ENCODE measurements at places on chromosomes 2 and 18. TPM values are rescaled to one million over a fixed set of nuclear protein-coding genes. Genes with fewer than 3 reads are reported as not detected.

DNA sequence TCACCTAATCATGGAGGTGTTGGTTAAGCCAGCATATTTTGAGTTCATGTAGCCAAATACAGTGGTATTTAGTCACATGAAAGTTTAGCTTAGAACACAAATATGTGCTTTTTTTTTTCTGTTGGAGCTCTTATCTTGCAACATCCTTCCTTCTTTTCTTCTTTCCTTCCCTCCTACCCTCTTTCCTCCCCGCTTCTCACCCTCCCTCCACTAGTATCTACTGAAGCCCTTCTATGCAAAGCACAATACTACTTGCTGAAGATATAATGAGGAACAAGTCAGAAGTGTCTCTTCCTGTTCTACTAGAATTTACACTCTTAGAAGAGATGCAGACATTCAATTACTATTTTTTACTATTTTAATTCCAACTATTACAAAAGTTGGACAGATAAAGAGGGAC is 105.0 kb upstream of the ITGA4 start:
- no peak for DNase-seq

DNA sequence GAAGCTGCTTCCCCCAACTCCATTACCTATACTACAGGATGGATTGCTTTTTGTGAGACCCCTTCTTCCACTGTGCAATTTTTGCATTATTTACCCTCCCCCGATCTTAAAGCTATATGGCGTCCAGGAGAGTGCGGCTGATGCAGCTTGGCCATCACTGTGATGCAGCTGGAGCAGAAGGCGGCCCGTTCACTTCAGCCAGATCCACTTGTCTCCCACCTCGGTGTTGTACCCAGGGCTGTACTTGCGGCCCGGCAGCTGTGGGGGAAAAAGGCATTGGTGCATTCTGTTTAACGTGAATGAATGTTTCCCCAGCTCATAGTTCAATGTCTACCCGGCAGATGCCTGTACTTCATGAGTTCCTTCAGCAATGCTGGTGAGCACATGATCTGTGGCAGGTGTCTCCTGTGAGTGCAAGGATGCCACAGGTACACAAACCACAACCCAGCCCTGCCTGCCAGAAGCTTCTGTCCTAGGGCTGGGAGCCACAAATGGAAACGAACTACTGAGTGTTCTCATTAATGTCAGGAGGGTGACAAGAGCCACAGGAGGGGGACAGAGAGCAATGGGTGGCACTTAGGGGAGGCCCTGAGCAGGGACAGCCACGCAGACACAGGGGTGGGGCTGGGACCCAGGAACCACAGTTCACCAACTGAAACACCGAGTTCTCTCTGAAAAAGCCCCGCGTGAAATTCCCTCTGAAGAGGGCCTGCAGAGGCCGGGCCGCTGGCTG is 64.0 kb downstream of the NDUFA10 start:
- DNase-seq: no peak

- DNase-seq: no peak
Measured at GRCh38 chr2:196249860-196250259, 78.5 kb upstream of the STK17B start.

DNA sequence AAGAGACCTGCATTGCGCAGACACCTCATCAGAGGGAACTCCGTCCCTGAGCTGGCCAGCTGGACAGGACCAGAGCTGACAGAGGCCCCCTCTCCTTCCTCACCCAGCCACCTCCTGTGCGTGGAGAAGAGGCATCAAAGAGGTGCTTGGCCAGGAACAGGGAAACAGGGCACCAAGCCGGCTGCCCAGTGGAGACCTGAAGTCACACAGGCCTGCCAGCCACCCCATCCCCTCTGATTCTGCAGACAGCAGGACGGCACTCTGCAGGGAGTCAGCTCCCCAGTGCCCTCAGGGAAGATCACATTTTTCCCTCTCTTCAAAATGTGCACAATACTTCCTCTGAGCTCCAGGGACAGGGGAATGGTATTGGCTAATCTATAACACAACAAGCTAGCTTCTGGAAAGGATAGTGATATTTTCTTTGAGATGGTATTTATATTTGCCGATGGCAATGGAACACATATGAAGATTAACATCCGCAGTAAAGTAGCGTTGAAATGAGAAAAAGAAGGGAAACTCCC is 30.5 kb downstream of the SLC1A4 start:
- DNase-seq: no peak

DNA sequence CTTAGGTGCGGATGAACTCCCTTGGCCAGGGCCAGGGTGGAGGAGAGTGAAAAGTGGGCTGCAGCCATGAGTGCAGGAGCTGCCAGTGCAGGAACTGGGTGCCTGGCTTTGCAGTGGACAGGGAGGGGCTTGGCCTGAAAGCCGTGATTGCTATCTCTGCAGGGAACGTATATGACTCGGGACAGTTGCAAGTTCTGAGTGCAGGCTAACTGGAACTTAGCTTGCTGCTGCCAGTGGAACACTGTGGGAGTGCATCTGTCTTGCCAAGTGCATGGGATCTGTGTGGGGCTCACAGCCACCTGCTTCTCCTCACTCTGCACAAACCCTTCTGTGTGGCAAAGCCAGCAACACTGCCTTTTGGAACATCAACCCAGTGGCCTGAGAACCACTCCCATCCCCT is 36.9 kb downstream of the FLACC1 start:
- DNase-seq: no peak

- no peak for DNase-seq
Measured at GRCh38 chr18:22186484-22186971, 17.1 kb downstream of the GATA6 start.

DNA sequence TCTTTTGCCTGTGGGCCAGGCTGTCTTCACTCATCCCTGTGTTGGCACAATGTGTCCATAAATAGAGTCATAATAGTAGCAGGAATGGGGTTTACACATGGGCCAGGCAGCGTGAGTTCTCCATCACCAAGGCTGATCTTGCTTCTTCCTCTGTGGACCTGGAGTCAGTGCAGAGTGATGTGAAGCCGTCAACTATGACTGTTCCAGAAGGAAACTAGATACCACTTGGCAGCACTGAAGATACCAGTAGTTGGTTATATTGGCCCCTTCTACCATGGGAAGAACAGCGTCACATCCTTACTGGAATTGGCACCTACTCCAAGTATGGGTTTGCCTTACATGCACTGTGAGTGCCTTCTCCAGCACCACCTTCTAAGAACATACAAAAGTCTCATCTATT is 30.2 kb downstream of the COPS8 start:
- DNase-seq: no peak

- DNase-seq: no peak
Measured at GRCh38 chr2:161381546-161381945, 34.6 kb upstream of the TBR1 start.

GRCh38 chr2:101360232-101360631 is 27.1 kb downstream of the CREG2 start:
- no peak for DNase-seq

GRCh38 chr18:45044787-45045186 is 364.1 kb downstream of the SETBP1 start:
- DNase-seq: no peak

GRCh38 chr2:23078784-23079434 is 306.1 kb upstream of the KLHL29 start:
- DNase-seq: no peak

DNA sequence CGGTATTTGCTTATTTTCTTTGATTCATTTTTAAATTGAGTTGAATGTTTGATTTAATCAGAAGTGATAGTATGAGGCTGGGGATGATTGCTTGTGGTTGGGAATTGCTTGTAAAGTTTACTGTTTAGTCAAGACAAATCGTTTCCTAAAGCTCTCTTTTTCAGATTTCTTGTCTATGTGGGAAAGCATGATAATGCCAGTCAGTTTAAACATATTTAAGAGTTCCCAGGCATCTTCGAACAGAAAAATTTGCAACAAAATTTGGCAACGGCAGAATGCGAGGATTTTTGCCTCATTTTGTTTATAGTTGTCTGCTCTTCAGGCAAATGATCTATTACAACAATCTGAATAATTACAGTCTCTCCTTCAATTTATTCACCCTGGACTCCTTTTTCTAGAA is 22.5 kb downstream of the EPAS1 start:
- DNase-seq: no peak

DNA sequence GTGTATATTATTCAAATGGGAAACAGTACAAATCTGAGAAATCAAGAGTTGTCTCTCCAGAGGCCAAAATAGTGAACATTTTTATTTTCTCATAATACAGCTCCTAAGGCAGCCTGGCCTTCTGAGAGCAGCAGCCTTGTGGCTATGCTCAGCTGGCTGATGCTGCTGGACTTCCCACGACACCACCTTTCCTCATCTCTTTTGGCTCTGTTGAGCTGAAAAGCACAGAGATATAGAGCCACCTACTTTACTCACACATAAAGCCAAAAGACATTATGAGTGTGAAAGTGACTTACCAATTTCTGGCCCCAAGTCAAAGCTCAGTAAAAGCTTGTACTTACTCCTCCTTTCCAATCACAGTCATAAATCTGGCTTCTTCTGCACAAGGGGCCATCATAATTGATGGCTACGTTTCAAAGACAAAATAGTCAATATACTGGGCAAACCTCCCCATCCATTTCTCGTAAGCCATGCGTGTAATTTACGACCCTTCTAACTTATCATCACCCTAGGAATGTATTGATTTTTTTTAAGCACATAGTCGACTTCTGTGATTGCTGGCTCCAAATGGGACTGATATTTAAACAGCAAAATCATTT is 18.6 kb upstream of the REG3A start:
- no peak for DNase-seq

Gene SLC16A14
- polyA plus RNA-seq: 0.25 TPM

Gene GALNT5
- not detected for polyA plus RNA-seq

Gene IL36B
- polyA plus RNA-seq: not detected

Gene DHX57
- polyA plus RNA-seq: 5.5 TPM

Data from naive thymus-derived CD8-positive, alpha-beta T cell (primary cell).